Cerebellum (tissue), 4 donors: ENCODE measurements at places on chromosomes 12 and 14.

- DNase-seq = no peak
Observed at GRCh38 chr12:29690728-29691127, 93.0 kb downstream of the TMTC1 start.

DNA sequence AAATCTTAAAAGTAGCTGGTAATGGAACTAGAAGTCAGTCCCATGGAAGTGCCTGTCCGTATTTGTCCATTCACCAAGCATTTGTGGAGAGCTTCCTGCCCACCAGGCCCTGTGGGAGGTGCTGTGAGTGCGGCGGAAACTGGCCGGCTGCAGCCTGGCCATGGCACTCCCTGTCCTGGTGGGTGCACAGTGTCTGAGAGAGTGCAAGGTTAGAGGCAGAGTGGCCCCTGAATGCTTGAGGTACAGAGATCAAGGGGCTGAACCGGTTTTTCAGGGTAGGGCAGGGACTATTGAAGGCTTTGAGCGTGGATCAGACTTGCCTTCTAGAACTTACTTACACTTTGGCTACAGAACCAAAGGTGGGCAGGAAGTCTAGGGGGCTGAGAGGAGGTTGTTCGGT lies 92.9 kb downstream of the ESR2 start:
- DNase-seq = no peak

DNA sequence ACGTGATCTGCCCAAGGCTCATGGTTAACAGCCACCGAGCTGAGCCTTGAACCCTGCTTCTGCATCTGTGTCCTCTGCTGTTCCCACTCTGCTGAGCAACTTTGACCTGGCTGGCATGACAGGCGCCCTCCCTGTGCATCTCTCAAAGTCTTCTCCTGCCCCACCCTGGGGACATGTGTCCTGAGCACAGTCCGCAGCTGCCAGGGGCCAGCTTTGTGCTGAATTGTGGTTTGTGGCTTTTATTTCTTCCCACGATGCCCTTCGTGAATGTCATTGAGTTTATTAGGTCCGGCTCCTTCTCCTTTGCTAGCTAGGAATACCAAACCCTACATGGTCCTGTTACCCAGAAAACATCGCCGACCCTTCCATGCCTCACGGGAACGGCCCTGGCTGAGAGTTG lies 161.0 kb downstream of the TSPAN9 start:
- DNase-seq = no peak

DNA sequence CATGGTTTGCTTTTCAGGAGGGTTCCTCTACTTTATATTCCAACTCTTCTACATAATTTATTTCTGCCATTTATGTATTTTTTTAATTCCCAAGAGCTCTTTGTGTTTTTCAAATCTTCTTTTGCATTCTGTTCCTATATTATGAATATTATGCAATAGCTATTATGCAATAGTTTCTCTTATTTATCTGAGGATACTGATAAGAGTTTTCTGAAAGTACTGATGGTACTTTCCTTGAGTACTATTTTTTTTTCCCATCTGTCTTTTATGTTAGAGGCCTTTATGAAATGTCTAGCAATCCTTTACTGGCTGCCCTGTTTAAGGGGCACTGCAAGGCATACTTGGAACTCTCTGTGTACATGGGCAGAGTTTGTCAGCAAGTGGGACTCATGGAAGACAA lies 93.4 kb downstream of the SLC41A2 start:
- DNase-seq = no peak

GRCh38 chr12:77319166-77319565 lies 253.8 kb upstream of the E2F7 start:
- DNase-seq = no peak

- no peak for DNase-seq
Observed at GRCh38 chr14:87321548-87321947, 671.4 kb downstream of the GALC start.

GRCh38 chr14:81303258-81303935 lies 82.6 kb upstream of the GTF2A1 start:
- DNase-seq = no peak
